GM10248 (cell line): ENCODE measurements at places on chromosomes 7 and 10.

- DNase-seq, result no peak
Measured at GRCh38 chr10:129467359-129468064, 471 bp downstream of the MGMT start.

DNA sequence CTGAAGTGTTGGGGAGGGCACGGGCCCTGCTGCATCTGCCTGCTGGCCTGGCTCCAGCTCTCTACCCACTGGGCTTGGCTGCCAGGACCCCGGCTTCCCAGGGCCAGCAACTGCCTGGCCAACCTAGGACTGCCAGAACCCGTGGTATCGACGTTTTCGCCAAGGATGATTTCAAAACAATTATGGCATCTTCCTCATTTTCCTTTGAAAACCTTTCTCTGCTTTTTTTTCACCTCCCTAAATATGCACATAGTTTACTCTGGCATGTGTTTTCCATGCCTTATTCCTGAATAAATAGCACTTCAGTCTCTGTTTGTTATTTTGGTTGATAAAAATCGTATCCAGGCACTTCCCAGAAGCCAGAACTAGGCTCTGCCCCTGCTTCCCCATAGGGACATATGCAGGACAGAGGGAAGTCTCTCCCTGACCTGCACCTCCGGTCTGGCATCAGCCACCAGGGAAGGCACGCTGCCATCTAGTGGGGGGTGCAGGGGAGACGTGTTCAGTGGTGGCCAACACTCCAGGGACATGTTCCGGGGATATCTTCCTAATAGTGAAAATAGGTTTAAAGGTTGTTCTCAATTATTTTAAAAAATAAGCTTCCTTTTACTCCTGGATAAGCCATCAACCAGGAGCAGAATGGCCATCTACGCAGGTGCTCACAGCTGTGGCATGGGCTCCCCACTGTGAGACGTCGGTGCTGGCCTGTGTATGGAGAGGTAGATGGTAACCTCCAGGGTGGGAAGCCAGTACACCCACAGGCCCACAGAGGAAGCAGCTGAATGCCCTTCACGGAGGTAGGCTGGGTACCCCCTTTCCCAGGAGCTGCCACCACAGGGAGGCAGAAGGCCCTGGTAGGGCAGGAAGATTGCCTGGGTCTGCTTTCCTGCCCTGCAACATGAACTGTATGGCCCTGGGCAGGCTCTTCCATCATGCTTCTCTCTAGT, 30.7 kb upstream of the ANTXRL start:
- DNase-seq, result peak; percentile 47

DNA sequence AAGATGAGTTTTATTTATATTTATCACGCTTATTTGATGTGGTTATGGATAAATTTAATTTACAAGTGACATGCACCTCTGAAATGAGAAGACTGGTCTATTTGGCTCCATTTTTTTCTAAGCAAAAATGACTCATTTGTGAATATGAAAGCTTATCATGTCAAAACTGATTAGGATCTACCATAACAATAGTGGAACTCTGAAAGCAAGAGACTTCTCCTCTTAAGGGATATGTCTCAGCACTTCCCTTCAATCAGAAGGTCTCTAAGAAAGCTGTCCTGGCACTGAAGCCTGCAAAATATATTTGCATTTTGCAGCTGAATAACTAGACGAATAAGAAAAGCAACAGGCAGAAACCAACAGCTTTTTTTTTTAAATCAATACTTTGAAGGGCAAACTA, 12.7 kb downstream of the FAS start:
- DNase-seq, result no peak

GRCh38 chr10:18545621-18546305, 105.6 kb downstream of the NSUN6 start:
- DNase-seq, result peak; percentile 0

- peak; percentile 41 for DNase-seq
Measured at GRCh38 chr7:40604601-40605438, 470.0 kb downstream of the SUGCT start.

GRCh38 chr10:132329565-132330485, 2.2 kb upstream of the LRRC27 start:
- DNase-seq, result no peak

- no peak for DNase-seq
Measured at GRCh38 chr7:155684543-155684942, 40.1 kb downstream of the RBM33 start.

DNA sequence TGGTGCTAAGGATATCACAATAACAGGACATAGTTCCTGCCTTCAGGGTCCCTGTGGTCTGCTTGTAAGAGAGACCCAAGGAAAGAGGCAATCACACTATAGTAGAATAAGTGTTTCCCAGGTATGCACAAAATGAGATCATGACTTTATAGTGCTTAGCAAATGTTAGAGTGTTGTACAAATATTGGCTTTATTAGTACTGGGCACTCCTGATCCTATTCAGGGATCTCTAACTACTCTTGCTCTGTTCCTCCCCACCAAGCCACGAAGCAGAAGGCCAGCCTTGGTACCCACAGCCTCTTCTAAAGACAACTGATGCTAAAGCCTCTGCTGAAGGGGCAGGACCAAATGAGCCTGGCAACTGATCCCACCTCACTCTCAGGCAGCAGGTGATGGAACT, 75.1 kb downstream of the HERPUD2 start:
- DNase-seq, result no peak
